ENCODE measurements at places on chromosomes 16 and 17.

GRCh38 chr17:6894206-6894528, 62.6 kb upstream of the TEKT1 start:
- DNase-seq, result no peak

GRCh38 chr17:5110816-5111215, 862 bp downstream of the ZNF232 start:
- no peak for DNase-seq

GRCh38 chr16:67872631-67873434, at the start of gene EDC4:
Gene EDC4, plus strand, starts transcription at chr16:67873052. Its CDS starts 210 bp downstream, at chr16:67873262.
- no peak for DNase-seq

- DNase-seq, result peak; percentile 25
Measured at GRCh38 chr16:2467528-2468232, 3.4 kb upstream of the NTN3 start.

GRCh38 chr17:6096201-6097004, 26.2 kb downstream of the WSCD1 start:
- no peak for DNase-seq

DNA sequence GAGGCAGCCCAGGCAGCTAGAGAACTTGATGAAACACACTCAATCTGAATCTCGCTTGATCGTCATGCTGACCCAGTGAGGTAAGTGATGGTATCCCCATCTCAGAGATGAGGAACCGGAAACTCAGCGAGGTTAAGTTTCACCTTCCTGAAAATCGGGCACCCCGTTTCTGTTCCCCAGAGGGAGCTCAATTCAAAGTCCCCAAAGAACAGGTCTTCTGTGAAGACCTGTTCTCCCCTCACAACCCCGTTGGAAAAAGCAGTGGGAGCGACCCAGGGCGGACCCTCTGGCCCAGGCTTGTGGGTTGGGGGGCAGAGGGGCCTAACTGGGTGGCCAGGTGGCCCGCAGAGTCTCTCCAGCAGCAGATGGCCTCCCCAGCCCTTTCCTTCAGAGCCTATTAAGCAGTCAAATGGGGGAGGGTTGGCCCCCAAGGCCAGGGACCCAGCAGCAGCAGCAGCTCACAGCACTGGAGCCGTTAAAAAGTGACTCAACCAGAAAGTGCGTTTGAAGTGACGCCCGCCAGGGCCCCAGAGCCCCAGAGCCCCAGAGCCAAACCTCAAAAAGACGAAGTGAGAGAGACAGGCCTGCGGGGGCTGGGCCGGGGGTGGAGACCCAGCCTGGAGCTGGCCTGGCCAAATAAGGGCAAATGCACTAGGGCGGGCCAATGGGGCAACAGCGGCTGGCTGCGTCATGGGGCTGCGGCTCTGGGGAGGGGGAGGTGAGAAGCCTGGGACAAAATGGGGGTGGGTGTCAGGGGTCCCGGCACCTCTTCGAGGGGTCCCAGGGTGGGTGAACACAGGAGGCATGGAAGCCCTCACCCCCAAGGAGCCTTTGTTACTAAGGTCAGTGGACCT, 9.2 kb upstream of the TSPOAP1 start:
- DNase-seq, result peak; percentile 85

DNA sequence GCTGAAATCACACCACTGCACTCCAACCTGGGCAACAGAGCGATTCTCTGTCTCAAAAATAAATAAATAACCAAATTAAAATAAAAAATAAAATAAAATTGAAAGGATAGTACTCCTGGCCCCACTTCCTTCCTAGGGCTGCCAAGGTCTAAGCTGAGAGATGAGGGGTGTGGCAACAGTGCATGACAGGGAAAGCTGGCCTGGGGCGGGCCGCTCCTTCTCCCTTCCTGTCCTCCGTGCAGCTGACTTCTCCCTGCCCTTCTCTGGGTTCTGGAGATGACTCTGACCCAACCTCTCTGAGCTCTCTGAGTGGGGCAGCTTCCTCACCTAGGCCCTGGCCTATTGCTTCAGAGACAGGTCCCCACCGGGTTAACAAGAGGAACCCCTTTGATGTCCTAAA, 8.7 kb upstream of the SLC25A39 start:
- no peak for DNase-seq

DNA sequence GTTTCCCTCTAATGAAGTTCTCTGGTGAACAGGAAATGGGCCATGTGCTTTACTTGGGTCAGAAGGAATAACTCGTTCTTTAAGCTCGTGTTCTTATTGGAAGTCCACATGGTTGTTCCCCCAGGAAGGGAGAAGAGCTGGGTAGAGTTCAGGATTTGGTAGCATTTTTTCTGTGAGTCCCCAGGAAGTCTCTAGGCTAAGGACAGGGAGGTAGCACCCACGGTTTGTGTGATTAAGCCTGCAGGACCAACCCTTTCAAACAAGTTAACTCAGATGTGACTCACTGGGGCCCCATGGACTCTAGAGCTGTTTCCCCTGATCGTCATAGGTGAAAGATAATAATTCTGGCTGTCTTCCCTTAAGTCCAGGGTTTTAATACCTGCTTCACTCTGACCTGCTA, 16.4 kb downstream of the SAP30BP start:
- DNase-seq, result no peak

GRCh38 chr17:15261258-15261801, 3.8 kb downstream of the PMP22 start:
- no peak for DNase-seq

DNA sequence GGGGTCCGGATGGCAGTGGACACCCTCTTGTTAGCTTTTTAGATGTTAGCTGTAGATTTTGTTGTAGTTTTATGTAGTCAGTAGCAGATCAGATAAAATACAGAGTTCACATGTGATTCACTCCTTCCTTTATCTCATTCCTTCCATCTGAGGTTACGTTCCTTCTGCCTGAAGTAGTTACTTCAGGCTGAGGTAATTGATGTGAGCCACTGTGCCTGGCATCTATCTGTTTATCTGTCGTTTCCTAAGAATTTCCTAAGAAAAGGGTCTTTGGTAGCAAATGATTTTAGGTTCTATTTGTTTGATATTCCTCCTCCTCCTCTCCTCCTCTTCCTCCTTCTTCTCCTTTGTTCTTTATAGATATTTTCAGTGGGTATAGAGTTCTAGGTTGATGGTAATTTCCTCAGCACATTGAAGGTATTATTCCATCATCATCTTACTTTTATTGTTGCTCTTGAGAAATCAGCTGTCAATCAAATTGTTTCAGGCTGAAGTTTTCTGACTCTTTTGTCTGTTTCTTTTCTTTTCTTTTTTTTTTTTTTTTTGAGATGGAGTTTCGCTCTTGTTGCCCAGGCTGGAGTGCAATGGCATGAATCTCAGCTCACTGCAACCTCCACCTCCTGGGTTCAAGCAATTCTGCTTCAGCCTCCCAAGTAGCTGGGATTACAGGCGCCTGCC, 29.6 kb upstream of the FBXO47 start:
- DNase-seq, result no peak

GRCh38 chr17:77722366-77722765, 236.1 kb upstream of the TNRC6C start:
- no peak for DNase-seq

DNA sequence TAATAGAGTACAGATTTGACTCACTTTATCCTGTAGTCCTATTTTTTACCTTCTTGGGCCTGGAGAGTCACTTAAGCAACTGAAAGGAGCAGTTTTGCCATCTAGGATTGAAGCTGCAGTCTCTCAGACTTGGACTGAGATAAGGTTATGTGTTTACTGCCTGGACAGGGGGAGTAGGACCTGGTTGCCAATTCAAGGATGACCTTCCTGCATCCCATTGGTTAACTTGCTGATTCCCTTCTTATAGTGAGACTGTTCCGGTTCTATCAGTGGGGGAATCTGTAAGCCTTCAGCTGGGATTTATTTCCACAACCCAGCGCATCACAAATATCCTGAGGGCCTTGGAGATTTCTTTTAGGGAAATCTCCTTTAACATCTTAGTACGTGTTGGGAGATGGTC, 2.9 kb downstream of the UBN1 start:
- DNase-seq, result no peak
